A549 treated with Mapracorat at 1 μM for 4 hours (cell line): ENCODE measurements at places on chromosomes 11 and 22. TPM values are rescaled to one million over a fixed set of nuclear protein-coding genes. Genes with fewer than 3 reads are reported as not detected.

TRIM34 gene
- total RNA-seq: 2.9 to 3.7 TPM (median 3.1 TPM) in 5 replicates

POU2F3 gene
- total RNA-seq: not detected in 5 replicates

CYB5R2 gene
- total RNA-seq: 4.3 to 5.5 TPM (median 4.9 TPM) in 5 replicates

MRGPRE gene
- not detected in 5 replicates for total RNA-seq

KRTAP5-2 gene
- total RNA-seq: not detected in 5 replicates

TMPRSS6 gene
- total RNA-seq: 0.05 TPM in 1 of 5 replicates, not detected in the others

SMTNL1 gene
- total RNA-seq: not detected in 5 replicates

OR52E8 gene
- total RNA-seq: not detected in 5 replicates

ZC3H12C gene
- total RNA-seq: 6.6 to 10.5 TPM (median 9.2 TPM) in 5 replicates
